ENCODE measurements at places on chromosomes 3 and 15.

DNA sequence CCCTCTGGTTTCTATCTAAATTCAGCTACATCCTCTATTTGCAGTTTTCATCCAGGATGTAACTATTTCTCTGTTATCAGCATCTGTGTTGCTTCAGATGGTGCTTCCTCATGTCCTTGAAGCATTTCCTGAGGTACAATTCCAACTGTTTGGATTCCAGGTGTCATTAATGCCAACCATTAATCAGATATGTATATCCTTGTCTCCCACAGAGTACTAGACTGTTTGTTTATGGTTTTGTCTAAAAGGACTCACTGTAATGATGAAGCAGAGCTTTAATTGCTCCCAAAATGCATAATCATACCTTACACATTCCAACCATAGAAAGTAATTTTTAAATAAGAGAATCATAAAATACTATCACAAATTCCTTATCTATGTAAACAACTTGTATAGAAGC lies 288.5 kb upstream of the MME start:
- DNase-seq = no peak

- DNase-seq = no peak
Measured at GRCh38 chr3:110813541-110813940, 258.1 kb upstream of the NECTIN3 start.

DNA sequence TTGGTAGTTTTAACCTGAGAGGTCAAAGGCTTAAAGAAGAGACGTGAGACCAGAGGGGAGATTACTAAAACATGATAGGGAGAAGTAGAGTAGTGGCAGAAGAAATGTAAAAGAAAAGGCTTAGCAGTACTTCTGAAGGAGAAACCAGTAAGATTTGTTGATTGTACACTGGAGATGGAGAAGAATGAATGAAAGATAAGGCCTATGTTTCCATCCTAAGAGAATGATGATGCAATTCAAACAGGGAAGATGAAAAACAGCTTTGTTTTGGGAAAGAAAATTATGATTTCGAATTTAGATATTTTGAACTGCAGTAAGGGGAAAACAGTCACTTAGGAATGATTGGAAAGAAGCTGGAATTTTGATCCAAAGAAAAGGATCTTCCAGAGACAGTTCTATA lies 97.4 kb upstream of the PLXND1 start:
- DNase-seq = no peak

- no peak for DNase-seq
Measured at GRCh38 chr3:88101142-88101541, 42.1 kb downstream of the ZNF654 start.

GRCh38 chr3:179531576-179531975 lies 31.1 kb upstream of the ACTL6A start:
- DNase-seq = no peak
